CD4-positive, alpha-beta T cell treated with Interleukin-4 for 4 hours (primary cell): ENCODE measurements at places on chromosomes 1 and 21.

DNA sequence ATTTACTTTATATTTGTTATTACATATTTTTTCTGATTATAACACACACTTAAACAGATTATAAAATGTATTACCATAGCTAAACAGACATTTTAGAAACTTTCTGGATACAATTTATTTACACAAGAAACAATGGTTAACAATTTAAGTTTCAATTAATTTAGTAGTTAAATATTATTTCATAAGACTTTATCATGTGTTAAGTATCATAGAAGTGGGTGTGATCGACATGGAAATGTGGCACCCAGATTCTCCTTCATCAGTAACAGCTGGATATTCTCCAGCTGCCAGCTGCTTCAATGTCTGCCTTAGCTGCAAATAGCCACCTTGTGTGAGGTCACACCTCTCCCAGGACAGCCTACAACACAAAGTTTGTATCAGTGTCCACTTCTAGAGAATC is 97.8 kb downstream of the KCNT2 start:
- DNase-seq = no peak

GRCh38 chr21:41068496-41068895 is 99.5 kb upstream of the BACE2 start:
- no peak for DNase-seq

DNA sequence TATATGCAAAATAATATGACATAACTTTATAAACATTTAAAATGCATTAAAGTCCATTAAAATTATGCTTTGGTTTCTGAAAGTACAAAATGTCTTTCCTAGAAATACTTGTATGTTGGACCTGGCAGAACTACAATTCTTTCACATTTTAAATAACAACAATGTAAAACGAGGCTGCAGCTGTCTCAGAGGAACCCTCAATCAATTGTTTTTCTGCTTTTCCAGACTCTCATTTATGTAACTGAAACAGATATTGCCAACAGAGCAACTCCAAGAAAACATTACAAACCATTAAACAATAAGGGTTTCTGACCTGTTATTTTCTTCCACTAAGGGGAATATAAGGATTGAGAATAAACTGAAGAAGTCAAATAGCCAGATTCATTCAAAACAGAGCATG is 1193.4 kb downstream of the NCAM2 start:
- no peak for DNase-seq

DNA sequence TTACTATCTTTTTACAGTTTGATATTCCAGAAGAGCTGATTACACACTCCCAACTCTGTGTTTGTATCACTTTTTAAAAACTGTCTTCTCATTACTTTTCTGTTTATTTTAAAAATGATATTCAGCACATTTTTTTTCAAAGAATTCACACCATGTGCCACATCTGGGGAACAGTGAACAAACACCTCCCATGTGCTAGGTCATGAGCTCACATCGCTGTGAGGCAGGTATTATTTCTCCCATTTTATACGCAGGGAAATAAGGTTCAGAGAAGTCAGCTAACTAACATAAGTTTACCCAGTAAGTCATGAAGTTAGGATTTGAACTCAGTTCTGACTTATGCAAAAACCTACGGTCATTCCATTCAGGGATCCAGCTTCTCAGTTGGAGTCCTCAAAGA is 44.9 kb downstream of the S1PR1 start:
- no peak for DNase-seq

DNA sequence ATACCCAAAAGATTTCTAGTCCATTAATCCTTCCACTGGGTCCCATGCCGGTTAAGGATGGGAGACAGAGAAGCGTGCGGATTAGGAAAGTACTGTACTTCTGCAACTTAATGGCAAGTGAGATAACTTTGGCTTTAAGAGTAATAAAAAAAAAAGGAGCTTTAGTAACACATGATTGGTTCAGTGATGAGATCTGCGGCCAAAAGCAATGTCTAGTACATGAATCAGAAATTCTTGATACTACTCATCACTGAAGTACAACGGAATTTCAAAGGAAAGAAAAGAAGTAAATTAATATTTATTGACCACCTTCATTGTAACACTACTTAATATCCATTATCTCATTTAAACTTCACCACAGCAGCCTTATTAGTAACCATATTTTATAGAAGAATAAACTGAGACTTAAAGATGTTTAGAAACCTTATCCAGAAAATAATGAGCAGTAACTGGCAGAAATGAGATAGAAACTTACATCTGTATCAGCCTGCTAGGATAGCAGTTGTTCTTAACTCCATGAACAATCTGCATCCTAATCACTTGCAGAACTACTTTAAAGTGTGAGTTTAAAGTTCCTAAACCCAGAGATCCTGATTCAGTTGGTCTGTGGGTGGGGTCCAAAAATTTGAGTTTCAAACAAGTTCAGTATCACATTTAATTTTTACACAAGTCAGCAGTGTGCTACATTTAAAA is 14.1 kb upstream of the NUF2 start:
- DNase-seq = no peak

- DNase-seq = no peak
Observed at GRCh38 chr1:58818075-58818474, 34.2 kb upstream of the JUN start.

- no peak for DNase-seq
Observed at GRCh38 chr1:30680879-30681278, 42.5 kb downstream of the MATN1 start.

GRCh38 chr1:54174106-54174505 is 21.3 kb upstream of the CDCP2 start:
- no peak for DNase-seq

DNA sequence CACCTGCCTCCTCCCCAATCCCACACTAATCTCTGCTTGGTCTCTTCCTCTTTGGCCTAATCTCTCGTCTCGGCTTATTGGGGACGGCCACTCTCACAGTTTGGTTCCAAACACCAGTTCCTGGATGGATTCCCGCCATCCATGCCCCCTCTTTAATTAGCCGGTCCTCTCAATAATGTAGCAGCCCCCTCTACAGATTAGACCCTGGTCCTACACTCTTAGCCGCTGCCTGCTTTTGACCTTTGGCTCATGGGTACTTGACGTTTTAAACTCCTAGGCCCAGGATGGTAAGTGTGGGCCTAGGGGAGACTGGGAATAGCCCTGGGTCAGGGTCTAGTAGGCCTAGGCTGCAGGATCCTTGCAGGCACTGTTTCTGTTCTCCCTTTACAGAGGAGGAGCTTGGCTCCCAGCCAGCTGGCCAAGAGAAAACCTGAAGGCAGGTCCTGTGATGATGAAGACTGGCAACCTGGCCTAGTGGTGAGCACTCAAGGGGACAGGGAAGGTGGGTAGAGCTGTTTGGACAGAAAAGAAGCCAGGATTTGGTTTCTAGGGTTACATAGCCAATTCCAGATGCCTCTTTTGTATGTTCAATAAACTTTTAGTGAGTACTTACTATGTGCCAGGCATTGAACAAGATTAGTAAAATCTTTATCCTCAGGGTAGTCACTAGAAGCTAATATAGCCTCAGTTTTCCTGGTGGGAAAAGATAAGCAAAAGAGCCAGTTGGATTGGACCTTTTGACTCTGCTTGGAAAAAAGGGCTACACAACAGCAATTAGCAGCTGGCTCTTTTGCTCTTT is 758 bp downstream of the RAD54L start:
- no peak for DNase-seq

DNA sequence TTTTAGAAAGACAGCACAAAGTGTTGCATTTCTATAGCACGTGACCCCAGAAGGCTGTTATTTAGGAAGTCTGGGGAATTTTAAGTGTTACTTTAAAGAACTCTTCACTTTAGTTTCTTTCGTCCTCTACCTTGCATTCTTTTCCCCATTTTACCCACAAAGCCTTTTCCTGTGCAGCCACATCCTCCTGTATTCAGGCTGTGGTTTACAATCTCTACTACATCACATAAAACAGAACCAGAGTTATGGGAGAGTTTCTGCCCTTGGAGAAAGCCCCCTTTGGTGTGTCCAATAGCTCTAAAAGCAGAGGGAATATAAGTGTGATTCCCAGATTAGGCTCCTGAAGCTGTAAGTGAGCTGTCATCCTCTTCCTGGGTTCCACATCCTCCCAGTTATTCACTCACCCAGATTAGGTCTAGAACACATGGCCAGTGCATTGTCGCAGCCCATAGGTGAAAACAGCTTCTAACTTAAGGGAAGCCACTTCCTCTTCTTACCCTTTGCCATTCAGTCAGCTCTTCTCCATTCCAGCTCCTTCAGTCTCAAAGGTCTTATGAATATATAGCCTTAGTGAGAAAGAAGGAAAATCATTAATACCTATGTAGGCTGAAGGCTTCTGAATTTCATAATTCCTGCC is 171.1 kb downstream of the PIGK start:
- no peak for DNase-seq

DNA sequence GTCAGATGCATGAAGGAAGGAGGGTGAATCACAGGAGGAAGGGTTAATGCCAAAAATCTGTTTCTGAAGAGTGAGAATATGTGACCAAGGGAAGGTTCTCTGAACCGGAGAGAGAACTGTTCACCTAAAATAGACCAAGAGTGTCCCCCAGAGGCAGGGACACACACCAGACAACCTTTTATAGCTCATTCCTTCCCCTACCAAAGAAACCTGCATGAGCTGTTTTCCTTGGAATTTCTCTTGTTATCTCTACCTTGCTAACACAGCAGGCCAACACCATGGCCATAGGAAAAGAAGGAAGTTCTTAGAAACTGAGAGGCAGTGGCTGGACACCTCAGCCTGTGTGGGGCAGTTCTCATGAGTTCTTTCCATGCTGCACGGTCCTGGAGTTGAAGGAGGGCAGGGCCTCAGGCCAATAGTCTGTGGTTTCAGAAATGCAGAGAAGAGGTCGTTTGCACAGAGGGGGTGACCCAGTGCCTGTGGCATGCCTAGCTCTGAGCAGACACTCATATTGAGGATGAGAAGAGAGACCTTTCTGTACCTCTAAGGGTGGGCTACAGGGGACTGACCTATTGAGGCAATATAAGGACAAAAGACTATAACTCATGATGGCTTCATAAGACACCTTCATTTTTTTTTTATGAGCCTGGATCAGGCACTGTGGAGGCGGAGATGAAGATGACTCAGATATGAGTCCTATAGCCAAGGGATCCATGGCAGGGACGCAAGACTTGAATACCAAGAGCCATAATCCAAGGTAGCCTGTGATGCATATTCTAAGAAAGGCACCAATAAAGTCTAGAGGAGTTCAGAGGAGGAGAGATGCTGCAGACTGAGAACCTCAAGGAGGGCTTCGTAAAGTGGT is 39.4 kb downstream of the IGFN1 start:
- no peak for DNase-seq

DNA sequence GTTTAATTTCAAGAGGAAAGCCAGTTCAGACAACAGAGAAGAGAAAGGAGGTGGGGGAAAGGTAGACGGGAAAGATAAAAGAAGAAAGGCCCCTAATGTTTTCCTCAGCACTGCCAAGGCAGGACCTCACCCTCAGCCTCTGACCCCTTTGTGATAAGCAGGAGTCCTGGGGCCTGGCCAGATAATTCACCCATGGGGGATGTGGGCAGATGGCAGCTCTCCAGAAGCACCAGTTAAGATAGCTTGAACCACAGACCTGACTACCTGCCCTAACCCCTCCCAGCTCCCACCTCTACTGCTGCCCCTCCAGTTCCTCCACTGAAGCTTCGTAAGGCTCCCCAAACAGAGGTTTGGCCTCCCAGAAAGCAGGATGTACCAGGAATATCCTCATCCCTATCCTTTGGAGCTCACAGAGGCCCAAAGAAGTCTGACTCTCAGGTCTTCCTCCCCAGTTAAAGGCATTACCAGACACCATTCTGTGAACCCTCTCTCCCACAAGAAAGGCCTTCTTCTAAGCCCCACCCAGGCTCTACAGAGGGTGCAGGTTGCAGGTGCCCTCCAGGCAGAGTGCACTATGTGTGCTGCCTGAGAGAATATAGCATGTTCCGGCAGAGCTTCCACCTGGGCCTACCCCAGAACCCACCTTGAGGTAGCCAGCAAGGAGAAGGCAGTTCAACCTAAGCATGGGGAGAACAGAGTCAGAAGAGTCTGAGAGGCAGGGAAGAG is 9.2 kb upstream of the SNAPIN start:
- no peak for DNase-seq

DNA sequence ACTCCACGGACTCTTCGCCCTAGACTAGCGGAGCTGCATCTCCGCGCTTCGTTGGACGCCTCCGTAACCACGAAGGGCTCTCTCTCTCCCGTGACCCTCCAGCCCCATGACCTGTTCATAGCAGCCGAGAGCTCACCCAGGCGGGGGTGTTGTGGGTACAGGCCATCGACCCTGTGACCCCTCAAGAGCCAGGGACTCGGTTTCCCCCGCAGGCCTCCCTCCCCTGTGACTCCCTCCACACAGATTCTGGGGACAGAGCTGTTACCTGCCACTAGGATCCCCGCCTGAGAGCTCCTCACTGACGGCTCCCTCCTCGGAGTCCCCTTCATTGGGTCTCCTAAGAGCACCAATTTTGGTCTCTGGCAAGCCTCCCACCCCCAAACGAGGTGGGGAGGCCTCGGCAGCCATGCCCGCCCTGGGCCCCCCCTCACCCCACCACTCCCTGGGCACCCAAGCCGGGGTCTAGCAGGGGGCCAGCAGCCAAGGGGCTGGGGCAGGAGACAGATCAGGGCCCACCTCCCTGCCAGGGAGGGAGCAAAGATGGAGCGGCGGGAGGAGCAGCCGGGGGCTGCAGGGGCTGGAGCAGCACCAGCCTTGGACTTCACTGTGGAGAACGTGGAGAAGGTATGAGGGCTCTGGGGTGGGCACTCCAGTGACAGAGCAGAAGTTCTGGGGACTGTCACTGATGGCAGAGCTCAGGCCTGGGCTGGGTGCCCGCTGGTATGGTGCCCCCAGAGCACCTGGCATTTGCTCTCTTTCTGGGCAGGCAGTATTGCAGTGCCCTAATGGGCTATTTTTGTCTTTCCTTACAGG is 517 bp downstream of the IPO13 start:
- DNase-seq = peak; percentile 4
